ENCODE measurements at places on chromosomes 4 and X.

DNA sequence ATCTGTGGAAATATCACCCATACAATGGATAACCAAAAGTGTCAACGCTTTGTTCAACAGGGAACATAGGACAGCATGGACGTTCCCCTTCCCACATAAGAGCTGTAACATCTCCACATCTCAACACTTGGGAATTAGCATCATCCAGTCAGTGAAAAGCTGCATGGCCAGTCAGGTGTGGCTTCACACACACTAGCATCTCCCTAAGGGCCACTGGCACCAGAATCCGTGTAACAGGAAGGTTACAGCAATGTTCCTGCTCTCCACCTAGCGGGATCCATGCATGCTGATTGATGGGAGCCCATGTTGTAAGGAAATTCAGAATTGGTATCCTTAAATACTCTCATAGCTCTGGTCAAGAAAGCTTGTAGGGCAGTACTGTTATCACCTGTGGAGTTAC lies 78.8 kb downstream of the EVC2 start:
- DNase-seq = no peak

DNA sequence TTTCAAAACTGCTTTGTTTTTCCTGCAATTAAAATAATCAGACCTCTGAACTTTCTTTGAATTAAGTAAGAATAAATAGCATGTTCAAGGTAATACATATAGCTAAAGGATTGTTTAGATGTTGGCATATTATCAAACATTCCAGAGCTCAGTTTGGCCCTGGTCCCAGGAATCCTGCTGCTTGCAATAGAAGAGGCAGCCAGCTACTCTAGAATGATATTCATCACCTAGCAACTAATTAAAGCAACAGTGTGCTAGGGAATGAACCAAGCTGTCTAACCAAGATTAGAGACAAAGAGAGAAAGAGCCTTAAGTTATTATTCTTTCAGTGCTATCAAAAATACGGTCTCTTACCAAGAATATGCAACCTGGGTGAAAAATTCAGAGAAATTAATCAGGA lies 460.9 kb downstream of the GABRG1 start:
- DNase-seq = no peak

DNA sequence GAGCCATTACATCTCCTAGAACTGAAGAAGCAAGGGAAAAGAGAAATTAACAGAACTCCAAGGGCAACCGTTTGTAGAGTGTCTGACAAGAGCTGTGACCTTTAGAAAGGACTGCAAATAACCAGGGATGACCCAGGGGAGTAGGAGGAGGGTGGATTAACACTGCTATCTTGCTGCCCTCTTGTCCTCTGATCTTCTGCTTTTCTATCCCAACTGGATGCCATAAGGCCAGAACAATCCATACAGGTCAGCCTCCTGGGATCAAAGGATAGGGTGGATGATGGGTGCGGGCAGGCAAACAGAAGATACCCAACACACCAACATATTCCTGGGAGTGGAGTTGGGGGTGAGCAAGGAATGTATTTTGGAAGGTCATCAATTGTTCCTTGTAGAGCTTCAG lies 19.8 kb upstream of the PDE5A start:
- no peak for DNase-seq

DNA sequence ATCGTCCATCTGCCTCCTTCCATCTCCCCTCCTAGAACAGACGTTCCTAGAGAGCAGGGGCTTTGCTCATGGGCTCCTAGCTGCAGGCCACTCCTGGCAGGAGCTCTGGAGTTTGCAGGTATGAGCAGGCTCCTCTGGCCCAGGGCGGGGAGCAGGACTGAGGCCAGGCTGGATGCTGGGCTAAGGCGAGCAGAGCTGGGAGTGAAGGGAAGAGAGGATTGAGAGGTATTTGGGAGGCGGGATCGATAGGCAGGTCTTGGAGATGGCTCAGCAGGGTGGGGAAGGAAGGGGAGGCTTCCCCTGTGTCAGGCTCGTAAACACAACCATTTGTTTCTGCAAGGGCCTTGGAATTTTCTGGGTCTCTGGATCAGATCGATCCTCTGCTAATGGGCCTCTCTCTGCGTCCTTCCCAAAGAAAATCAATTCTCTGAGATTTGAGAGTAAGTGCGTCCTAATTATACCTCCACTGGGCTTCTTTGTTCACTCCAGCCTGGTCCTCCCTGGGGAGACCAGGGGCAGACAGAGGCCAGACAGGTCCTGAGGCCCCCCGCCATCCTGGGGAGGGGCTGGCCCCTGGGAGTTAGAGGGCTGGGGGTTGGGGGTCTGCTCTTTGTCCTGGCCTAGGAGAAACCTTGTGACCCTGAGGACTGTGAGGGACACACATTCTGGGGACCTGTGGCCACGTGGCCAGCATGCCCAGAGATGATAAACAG lies 94.8 kb upstream of the PSAPL1 start:
- DNase-seq = no peak

GRCh38 chrX:23515028-23515427 lies 152.3 kb upstream of the PRDX4 start:
- DNase-seq = no peak

DNA sequence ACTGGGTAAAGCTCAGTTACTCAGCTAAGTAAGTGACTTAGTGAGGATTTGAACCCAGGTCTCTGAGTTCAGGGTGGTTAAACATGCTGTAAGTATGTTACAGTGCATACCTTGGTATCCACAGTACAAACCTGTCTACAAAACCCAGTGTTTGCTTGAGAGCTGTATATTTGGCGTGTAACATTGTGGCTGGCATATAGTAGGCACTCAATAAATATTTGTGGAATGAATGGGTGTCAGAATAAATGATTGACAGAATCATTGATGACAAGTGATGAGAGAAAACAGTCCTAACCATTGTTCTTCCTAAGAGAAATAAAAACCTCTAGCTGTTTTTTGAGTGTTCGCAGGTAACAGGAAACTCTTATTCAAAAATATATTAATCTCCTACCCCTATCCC lies 79.7 kb upstream of the BCOR start:
- no peak for DNase-seq

GRCh38 chrX:65668377-65669310 lies 1.2 kb downstream of the MSN start:
- peak; percentile 19 for DNase-seq

DNA sequence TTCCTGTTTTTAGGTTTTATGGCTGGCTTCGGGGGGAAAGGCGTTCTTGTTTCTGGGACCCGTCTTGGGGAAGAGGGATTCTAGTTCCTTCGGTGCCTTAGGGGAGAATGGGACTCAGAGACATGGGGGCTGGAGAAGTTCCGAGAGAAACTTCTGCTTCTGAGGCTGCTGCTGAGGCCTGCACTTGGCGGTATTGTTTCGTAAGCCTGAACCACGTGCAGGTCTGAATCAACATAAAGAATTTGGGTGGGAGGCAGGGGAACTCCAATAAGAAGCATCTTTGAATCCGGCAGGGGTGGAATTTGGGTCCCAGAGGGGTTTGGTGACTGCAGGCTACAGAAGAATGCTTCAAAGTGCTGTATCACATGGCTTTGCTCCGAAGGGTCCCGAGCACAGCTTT lies 15.1 kb downstream of the XG start:
- DNase-seq = no peak

DNA sequence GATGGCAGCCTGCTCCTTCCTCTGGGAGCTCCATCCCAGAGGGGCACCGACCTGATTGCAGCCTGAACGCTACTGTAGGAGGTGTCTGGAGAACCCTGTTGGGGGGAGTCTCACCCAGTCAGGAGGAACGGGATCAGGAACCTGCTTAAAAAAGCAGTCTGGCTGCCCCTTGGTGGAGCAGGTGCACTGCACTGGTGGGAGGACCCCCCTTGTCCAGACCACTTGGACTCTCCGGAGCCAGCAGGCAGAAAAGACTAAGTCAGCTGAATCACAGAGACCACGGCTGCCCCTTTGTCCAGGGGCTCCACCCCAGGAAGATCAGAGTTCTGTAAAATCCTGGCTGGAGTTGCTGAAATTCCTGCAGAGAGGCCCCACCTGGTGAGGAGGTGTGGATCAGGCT lies 67.3 kb upstream of the MAGEB18 start:
- no peak for DNase-seq

DNA sequence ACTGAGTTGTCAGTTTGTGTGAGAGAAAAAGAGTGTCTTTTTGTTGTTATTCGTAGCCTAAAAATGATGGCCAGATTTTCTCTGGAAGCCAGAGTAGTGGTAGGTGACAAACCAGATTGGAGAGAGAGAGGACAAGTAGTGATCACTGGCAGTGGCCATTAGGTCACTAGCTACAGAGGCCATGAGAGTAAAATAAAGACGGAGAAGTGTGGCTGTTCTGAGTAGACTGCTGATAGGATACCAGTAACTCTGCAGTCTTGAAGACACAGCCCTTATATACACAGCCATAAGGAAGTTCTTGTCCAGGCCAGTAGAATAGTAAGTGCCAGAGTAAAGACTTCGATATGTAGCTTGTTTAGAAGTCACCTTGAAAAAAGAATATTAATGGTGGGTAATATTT lies 7.7 kb downstream of the SLC30A9 start:
- no peak for DNase-seq

- no peak for DNase-seq
Observed at GRCh38 chrX:155662282-155662681, 49.5 kb upstream of the TMLHE start.

DNA sequence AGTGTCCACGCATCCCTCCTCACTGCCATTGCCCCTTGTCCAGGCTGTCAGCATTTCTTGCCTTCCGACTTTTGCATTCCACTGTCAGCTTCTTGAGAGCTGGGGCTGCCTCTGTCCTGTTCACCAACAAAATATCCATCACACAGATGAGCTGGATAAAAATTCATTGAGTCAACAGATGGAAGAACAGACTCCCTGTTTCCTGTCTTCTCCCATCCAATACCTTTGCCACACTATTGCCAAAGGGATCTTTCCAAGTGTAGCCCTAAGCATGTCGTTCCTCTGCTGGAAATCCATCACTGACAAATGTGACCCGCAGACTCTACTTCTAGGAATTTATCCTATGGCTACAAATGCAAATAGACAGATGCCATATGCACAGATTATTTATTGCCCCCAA lies 78.0 kb upstream of the PJA1 start:
- DNase-seq = no peak

DNA sequence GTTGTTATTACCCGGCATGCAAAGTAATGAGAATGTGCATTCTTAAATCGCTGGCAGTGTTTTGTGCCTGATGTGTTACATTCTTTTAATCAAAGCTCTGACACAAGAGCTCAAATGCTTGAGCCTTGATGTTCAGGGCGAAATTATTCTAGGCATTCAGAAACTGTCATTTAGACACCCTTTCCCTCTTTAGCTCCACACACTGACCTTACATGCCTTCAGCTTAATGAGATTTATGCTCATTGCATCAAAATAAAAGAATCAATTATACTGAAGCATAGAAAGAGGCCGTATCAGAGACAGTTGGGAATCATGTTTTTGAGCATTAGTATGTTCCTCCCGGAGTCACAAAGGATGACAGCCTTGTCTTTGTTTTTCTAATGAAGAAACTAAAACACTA lies 56.7 kb downstream of the FAM114A1 start:
- no peak for DNase-seq

DNA sequence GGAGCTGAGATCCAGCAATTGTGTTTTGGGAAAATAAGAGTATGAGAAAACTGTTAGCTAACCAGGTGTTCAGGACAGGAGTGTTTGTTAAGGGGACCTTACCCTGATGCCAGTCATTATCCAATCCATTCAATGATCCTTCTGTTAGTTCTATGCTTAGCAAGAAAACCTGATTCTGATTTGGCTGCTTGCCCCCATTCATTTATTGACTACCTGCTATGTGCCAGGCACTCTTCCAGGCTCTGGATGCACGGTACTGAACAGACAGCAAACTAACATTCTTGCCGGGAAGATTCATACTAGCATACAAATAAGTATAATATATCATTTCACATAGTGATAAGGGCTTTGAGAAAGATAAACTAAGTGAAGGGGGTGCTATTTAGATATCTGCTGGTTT lies 1.0 kb upstream of the MECP2 start:
- DNase-seq = no peak

DNA sequence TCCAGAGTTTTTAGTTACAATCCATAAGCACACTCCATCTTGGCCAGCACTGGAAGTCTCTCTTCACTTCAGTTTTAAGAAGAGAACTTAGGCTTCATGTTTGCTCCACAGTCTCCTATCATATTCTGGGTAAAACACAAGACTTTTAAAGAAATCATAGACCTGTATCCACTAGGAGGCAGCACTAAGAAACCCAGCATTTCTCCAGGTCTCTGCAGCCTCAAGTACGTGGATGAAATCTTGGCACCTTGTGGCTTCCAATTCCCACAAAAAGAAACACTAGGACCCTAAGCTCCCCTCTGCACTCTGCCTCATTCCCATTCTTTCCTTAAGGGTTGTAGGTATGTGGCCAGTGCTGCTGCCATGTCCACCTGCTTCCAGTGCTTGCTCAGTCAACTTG lies 367.3 kb upstream of the CASK start:
- no peak for DNase-seq

GRCh38 chrX:70970482-70970995 lies 39.6 kb upstream of the SLC7A3 start:
- no peak for DNase-seq

DNA sequence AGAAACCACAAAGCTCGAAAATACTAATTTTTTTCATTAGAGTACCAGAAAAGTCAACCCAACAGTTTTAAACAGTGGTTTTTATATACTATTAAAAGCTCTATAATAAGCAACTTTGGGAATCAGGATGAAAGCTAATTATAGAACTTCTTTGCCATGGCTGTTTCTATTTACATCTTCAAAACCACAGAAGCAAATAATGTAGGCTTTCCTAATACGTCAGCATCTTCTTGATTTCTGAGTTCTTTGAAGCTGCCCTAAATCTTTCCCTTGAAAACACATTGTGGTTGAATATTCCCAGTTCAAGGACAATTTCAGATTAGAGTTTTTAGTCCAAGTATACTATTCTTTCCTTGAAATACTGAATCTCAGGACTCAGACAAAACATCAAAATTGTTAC lies 460.2 kb upstream of the FAT1 start:
- no peak for DNase-seq

DNA sequence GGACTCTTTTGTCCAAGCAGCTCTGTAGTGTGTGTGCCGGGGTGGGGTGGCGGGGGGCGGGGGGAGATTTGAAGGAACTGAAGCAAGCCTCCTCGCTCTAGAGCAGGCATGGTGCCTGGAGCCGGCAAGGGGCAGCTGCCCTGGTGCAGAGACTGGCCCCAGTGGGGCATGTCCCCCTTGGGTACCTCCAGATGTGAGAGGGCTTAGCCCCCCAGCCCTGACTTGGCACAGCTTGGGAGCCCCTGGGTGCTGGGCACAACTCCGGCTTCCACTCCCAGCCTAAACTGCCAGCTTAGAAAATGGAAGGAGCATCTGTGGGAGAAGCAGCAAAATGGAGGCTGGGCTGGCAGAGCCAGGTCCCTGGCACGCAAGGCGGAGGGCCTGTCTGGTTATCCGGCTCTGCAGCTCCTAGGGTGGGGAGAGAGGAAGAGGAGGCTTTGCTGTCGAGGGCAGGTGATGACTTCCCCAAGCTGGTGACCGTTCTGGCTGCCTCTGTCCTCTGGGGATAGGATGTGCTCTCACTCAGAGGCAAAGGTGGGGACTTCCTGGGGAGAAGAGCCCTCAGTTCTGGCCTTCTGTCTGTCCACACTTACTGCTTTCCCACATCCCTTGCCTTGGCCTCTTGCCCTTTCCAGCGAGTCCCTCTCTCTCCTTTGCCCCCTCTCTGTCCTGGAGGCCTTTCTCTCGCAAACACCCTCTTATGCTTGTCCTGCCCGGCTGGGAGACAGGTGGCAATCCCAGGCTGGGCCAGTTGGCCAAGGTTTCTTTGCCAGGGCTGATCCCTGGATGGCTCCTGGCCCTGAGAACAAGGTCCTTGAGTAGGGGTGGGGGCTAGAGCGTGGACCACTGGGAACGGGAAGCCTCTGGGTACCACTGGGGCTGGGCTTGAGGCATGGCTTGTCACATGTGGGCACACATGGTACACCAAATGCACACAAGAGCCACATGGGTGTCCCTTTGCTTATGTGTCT lies 2.0 kb downstream of the DLG3 start:
- no peak for DNase-seq
